ENCODE measurements at places on chromosomes 1 and 21. TPM values are rescaled to one million over a fixed set of nuclear protein-coding genes. Genes with fewer than 3 reads are reported as not detected.

DNA sequence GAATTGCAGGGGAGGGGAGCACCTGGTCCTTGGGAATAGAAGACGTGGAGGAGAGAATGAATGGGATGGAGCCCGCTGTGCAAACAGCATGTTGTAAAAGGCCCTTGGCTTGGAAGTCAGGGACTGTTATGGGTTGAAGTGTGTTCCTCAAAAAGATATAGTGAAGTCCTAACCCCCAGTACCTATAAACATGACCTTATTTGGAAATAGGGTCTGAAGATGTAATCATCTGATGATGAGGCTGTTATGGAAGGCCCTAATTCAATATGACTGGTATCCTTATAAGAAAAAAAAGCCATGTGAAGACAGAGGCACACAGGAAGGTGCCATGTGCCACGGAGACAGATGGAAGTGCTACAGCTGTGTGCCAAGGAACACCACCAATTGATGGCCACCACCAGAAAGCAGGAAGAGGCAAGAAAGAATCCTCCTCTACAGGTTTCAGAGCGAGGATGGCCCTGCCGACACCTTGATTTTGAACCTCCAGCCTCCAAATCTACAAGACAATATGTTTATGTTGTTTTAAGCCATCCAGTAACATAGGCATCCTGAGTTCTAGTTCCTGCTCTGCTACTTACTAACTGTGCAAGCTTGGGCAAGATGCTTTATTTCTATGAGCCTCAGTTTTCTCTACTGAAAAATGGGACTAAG, 51.2 kb downstream of the LRRN2 start:
- no peak for DNase-seq

DNA sequence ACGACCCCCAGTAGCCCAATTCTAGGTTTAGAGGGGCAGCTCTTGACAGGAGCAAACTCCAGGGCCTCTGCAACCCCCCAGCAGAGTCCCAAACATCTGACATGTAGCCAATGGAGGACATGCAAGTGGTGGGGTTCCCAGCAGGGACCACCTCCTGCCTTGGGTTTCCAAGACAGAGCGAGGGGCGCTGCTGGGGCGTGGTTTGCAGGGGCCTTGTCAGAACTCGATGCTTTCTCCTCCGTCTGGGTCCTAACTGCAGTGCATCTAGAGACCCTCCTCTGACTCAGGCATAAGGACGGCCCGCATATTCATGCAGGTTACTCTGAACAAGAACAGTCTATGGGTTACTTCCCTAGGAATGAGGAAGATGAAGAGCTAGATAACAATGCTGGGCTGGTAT, 17.2 kb downstream of the EPHX1 start:
- DNase-seq, result no peak

DNA sequence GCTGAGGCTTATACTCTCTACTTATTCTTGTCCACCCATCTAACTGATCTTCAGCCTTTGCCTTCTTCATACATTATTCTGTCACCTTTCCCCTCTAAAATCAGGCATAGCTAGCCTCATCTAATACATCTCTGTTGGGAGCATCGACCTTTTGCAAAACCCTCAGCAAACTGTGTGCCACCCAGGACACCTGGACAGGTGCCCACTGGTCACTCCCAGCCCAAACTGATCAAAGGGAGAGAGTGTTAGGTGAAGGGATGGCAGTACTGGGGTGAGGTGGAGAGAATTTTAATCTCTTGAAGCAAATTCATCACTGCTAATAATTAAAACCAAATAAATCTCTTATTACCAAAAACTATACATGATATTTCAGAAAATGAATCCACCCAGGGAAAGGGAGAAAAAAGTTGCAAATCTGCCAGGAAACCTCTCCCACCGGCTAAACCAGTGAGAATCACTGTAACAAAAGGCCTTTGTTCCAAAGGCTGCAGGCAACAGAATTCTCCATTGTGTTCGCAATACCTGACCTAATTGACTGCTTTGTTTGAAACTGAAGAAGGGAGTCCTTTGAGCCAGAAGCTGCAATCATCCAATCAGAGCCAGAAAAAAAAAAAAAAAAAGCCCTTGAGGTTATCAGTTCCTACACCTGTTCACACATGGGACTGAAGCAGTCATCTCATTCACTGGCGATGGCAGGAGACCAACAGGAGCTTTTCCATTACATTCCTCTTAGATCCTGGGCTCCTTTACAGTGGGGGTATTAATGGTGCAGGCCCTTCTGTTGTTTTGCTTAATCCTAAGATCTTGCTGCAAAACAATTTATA, 172.6 kb downstream of the APP start:
- DNase-seq, result no peak

The OLIG1 gene
- total RNA-seq, result not detected

The OR2L13 gene
- total RNA-seq, result not detected
